ENCODE measurements at places on chromosomes 6 and 20. TPM values are rescaled to one million over a fixed set of nuclear protein-coding genes. Genes with fewer than 3 reads are reported as not detected.

The PROKR2 gene
- polyA plus RNA-seq: not detected

The RGL2 gene
- polyA plus RNA-seq: 11.5 TPM

The SPAG4 gene
- not detected for polyA plus RNA-seq

DNA sequence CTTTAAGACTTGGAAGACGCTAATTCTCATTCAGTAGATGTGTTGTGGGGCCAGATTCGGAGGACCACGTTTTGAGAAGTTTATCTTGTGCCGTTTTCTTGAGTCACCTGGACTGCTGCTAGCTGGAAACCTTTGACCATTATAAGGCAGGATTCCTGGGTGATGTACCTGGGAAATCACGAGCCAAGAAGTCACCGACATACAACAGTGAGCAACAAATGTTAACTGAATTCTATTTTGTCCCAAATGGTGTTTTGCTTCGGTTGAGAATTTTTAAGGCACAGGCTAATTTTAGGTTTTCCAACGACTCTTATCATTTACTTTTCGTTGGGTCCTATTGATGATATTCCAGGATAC, 93.4 kb upstream of the BTN3A2 start:
- DNase-seq: no peak

DNA sequence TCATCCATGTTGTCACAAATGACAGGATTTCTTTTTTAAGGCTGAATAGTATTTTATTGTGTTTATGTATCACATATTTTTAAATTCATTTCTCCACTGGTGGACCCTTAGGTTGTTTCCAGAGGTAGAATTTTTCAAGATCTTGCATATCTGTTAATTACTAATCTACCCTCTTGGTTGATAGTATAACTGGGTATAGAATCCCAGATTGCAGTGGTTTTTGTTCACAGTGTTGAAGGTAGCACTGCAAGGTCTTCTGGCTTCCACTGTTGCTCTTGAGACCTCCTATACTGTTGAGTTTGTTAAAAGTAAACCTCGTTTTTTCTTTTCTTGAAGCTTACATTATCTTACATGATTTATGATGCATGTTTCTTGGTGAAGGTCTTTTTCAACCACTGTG, 22.9 kb downstream of the CDC5L start:
- no peak for DNase-seq

DNA sequence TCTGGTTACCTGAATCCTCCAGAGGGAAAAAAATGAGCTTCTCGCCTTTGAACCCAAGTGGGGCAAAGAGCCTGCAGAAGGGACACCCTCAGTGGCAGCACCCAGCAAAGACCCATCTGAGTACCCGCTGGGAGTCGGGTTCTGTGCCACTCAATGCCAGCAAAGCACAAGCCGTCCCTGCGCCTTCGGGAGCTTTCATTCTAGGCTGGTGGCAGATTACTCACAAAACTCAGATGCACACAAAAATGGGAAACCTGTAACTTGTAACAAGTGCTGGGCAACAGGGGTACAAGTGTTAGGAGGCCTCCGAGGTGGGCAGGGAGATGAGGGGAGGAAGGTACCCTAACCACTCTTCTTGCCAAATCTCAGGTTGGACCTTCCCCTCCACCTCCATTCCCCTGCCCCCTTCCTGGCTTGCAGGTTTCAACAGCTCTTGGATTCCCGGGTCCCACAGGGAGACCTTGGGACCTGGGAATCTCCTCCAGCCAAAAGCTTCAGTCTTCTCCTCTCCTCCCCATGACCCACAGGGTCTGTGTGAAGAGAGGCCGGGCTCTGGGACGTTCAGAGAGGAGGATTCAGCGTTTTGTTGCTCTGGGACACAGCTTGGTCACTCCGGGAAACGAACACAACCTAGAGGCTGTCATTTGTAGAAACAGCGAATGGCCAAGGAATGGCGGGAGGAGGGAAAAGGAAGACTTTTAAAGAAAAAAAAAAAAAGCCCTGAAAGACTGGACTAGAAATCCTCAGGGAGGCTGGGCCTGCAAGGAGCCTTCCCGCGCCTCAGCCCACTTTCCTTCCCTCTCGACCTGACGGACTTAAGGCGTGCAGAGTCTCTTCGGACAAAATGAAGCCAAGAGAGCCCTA, 1.2 kb upstream of the PARD6B start:
- no peak for DNase-seq

DNA sequence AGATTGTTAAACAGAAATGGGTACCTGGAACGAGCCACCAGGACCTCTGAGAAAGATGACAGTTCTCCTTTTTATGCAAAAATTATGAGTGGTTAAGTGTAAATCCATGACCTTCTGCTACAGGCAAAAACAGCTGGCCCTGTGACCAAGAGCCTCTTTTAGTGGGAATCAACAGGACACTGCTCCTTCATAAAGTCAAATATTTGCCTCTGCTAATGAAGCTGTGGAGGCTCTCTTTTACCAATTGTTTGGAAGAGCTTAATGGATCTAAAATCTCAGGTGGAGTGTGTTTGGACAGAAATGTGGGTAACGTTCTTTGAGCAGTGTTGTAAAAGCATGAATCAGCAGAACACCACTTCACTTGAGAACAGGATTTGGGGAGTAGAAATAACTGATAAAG, 117.5 kb upstream of the PCSK2 start:
- DNase-seq: no peak

DNA sequence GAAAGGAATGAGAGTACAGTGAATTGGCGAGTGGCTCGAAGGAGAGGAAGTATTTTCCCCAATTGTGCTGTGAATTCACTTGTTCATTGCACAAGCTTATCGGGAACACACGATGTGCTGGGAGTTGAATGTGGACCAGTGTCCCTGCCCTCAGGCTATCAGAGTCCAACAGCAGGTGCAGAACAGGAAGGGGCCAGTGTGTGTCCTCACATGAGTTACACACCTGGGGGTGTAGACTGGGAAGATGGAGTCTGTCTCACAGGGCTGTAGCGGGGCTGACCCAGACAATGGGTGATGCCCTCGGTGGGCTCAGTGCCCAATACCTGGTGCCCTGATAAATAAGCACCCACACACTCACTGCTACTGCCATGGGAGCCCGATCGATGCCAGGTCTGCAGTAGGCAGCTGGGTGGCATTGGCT, 14.4 kb downstream of the DUSP22 start:
- no peak for DNase-seq

- DNase-seq: no peak
Measured at GRCh38 chr20:56592817-56593216, 36.3 kb upstream of the TFAP2C start.

DNA sequence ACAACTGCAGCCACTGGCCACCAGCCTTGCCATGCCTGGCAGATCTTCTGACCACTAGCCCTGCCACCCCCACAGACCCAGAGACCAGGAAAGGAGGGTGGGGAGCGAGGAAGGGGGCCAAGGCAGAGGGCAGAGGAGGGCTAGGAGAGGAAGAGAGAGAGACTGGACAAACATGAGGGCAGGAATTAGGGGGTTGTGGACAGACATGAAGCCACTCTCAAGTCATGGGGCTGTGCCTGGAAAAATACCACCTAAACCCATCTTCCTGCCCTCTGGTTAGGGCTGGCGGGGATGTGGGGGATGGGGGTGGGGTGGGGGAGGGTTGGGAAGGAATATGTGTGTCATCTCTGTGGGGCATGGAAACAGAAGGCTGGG, 1.4 kb upstream of the SLC29A1 start:
- no peak for DNase-seq

DNA sequence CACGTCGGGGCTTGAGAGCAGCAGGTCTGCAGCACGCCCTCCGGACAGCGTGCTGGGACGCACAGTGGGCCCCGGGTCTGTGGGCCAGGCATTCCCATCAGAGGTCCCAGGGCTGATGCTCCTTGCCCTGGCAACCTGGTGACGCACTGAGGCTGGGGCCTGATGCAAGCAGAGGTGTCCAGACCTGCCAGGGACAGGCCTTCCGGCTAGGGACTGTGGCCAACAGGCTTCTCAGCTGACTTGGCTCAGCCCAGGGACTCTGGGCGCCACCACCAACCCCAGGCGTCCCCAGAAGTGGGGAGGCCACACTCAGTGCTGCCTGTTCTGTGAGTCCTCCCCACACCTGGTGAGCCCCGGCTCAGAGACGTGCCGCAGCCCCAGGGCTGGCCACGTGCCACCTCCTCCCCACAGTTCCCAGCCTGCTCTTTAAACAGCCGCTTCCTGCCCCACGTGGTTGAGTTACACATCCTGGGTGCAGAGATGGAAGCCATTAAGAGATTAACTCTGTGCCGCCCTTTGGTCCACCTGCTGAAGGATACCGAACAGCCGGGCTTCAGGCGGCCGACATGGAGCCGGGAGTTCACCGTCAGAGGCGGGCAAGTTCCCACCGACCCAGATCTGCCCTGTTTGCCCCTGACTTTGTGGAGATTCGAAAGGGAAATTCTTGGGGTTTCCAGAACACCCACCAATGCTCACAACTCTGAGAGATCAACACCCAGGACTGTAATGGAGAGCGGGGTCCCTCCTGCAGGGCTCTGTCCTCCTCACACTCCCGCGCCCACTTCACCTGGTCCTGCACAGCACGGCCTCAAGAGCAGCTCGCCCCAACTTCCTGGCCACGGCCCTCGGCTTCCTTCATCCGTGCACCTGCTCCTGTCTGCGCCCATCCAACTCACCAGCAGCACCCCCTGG, 37.6 kb upstream of the ZBP1 start:
- DNase-seq: peak; percentile 25

GRCh38 chr20:62554214-62554897, 78.6 kb upstream of the GATA5 start:
- no peak for DNase-seq

GRCh38 chr6:95094751-95095663, 482.3 kb upstream of the MANEA start:
- no peak for DNase-seq

DNA sequence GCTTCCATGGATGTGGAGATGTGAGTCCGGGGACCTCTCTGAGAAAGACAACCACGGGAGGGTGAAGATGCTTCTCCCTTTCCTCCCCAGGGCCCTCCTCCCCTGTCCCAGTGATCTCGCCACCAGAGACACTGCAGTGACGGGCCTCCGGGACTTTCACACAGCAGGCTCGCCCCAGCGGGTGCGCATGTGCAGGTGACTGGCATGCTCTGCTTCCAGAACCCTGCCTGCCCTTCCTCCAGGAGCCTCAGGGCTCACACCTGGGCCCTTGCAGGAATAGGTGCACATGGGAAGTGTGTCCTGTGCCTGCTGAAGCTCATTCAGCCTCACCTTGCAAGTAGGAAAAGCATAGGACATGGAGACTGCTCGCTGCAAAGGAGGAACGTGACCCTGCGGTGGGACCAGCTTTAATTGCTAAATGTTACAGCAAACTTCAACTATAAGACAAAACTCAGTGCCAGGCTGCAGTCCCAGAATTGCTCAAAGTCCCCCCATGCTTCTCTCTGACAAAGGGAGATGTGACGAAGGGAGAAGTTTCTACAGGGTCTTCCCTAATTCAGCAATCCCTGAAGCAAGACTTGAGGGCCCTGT, 19.2 kb downstream of the CST8 start:
- no peak for DNase-seq

Data from naive thymus-derived CD4-positive, alpha-beta T cell (primary cell).